AG04449 (cell line): ENCODE measurements at places on chromosomes 5 and 9.

DNA sequence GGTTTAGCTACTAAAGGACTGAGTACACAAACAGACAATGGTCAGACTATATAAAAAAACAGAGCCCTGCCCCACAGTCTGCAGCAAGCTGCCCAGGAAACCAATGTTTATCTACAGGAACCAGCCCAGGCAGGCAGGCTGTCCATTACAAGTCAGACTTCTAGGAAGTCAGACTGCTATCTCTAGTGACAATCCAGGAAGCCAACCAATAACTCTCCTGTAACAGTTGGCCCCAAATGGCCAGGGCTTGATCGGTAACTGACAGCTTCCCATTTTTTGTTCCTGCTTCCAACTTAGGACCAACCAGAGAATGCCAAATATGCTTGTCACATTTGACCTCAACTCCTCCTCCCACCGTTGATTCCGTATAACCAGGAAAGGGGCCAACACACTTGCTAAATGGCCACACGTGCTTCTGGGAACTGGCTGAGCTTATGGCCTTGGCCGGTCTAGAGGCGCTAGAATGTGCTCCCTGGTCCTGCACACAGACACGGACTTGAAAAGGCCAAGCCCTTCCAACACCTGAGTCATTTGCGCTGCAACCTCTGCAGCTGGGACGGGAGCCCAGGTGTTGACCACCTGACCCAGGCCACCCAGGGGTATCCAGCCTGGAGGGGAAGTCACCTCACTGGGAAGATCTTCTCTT, 79.6 kb upstream of the CDK20 start:
- DNase-seq = no peak

DNA sequence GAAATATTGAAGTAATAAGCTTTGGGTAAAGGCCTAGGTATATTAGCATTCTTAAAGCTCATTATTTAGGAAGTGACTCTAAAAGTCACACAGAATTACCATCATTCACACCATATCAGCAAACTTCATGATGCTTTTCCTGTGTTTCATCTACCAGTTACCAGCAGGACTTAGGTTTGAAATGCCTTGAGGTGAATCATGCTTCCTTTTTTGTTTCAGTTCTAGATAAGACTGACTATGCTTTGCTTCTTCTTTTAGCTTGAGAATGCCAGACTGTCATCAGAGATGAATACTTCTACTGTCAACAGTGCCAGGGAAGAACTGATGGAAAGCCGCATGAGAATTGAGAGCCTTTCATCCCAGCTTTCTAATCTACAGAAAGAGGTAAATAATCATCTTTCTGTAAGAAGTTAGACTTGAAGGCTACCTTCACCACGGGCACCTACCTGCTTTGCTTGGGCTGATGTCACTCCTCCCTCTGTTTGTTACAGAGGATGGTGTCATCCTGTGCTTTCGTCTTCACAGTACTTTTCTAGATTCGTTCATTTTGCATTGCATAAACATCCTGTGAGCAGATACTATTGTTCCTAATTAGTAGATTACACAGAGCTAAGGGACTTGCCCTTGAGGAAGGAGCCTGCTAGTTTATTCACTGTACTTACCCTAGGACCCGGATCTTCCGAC, 34.7 kb downstream of the LMNB1 start:
- peak; percentile 33 for DNase-seq

DNA sequence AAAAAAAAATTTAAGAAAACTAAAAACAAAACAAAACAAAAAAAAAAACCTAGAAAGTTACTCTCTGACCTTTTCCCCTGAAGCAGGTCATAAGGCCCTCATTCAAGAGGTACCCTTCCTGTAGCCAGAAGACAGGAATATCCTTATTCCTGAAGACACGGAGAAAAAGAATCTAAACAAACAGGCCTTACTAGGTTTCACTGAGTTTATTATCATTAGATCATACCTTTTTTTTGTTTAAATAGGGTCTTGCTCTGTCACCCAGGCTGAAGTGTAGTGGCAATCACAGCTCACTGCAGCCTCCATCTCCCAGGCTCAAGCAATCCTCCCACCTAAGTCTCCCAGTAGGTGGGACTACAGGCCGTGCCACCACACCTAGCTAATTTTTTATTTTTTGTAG, 11.7 kb upstream of the CDKN2AIPNL start:
- no peak for DNase-seq

GRCh38 chr5:113166261-113166660, 189.7 kb downstream of the DCP2 start:
- no peak for DNase-seq

DNA sequence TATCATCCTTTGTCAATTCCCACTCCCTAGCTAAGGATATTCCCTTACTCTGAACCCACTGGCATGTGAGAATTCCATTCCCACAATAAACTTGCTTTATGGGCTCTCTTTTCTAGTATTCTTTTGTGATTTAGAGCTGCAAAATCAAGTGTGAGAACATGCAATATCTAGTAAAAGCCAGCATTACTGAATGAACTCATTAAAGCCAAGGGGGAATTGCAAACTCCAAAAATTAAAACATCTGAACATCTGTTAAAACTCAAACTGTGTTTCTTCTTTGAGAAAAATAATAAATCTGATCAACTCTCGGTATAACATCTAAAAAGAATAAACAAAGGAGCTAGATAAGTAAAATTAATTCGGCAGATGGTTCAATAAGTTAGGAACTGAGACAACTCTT, 53.1 kb upstream of the MPDZ start:
- no peak for DNase-seq

- DNase-seq = no peak
Measured at GRCh38 chr9:20111173-20111843, 322.5 kb upstream of the SLC24A2 start.

DNA sequence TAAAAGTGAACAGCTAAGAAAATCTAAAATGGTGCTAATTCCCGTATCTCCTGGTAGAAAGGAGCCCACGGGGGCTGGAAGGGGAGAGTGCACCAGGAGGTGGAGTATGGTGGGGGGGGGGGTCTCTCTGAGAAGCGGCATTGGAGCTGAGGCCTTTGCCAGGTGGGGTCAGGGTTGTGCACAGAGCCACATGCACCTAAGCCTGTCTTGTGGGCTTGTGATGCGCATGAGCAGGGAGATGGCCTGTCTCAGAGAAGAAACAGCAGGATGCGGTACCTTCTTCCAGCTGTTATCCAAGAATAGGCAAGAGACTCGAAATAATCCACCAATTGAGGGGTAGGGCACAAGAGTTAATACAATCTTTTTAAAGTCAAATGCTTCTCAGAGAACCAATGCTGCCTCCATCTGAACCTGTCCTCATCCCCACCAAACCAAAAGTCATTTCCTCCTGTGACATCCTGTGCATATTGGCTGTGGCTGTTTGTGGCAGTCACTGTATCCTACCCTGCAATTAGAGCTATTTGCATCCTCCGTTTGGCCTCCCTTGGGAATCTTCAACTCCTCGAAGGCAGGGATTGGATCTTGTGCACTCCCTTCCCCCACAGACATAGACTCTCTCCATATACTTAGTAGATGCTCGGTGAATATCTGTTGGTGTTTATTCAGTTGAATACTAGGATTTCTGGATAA, 45.4 kb downstream of the FGF1 start:
- no peak for DNase-seq

DNA sequence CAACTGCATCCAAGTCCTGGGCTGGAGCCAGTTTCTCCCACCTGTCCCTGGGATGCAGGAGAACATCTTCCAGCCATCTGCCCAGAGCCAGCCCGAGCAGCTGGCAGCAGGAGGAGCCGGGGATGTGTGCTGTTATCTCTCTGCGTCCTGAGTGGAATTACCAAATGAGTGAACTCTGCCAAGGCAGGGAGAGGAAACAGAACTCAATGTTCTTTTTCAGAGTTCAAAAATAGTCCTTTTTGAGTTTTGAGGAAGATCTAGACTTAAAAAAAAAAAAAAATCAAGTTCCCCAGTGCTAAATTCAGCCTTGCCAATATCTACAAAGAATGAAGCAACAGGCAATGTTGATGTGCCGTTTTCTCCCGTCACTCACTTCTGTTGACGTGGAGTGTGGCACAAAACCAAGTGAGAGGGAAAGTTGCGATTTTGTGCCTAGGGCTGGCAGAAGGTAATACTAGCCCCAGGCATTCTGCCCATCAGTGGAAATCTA, 56.2 kb downstream of the TMOD1 start:
- no peak for DNase-seq

GRCh38 chr5:36242534-36243485, 1.1 kb upstream of the NADK2 start:
- no peak for DNase-seq

- no peak for DNase-seq
Measured at GRCh38 chr9:113737517-113738271, 138.4 kb upstream of the ZNF618 start.

GRCh38 chr5:4022056-4022670, 426.5 kb downstream of the IRX1 start:
- DNase-seq = no peak

GRCh38 chr9:134549336-134549735, 92.3 kb upstream of the COL5A1 start:
- no peak for DNase-seq

- no peak for DNase-seq
Measured at GRCh38 chr5:156000115-156000514, 326.8 kb upstream of the SGCD start.

GRCh38 chr9:97387504-97387886, 24.4 kb upstream of the TDRD7 start:
- DNase-seq = no peak

DNA sequence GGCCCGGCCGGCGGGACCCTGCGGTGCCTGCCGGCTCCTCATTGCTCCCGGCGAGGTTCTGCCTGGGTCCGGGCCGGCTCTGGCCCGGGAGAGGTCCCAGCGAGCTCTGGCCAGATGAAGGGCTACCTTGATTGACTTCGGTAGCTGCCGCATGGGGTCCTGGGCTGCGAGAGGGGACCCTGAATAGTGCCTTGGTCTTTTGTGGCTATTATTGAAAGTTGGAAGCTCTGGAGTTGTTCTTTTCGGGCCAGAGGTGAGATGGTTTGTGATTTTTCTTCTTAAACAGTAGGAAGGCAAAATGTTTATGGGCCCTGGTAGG, 635 bp downstream of the NAA35 start:
- DNase-seq = no peak
